ENCODE measurements at places on chromosomes 4 and X. TPM values are rescaled to one million over a fixed set of nuclear protein-coding genes. Genes with fewer than 3 reads are reported as not detected.

DNA sequence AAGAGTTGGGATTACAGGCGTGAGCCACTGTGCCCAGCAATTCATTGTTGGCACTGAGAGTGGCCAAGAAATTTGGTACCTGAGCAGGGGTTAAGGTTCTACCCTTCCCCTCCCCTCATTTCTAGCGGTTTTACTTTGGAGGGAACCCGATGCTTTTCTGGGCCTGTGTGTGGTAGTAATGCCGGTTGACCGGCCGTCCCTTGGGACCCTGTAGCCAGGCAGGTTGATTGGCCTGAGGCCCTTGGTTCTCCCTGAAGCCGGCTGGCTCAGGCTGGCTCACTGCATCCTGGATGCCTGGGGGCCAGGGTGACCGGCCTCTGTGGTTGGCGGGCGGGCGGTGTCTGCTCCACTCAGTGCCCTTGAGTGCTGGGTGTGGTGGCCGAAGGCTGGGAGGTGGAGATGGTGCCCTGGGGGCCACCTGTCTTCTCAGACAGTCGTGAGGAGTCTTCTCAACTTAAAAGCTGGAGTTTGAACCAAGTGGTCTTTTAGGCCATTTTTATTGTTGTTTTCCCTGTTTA is 45.6 kb downstream of the RGS12 start:
- DNase-seq: no peak

DNA sequence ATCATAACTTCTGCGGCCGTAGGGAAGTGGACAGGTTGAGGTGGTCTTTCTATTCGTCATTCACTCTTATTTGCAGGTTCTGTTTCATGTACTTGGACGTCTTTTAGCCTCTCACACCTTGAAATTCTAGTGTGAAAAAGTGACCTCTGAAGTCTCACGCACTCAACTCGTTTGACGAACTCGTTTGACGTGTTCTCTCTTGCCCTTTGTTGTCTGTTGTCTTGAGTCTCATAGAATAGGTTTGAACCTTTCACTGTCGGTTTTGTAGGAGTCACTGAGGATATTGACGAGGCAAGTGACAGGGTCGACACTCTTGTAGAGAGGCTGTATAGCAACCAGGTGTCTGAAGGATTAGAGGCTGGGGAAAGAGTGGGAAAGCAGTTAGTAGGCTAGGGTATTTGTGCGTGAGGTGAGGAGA is 1.1 kb upstream of the PGRMC2 start:
- DNase-seq: no peak

The PPEF2 gene
- total RNA-seq: 0.94 TPM

- no peak for DNase-seq
Measured at GRCh38 chrX:69197690-69198089, 32.4 kb upstream of the PJA1 start.

The ADGRG2 gene
- not detected for total RNA-seq

DNA sequence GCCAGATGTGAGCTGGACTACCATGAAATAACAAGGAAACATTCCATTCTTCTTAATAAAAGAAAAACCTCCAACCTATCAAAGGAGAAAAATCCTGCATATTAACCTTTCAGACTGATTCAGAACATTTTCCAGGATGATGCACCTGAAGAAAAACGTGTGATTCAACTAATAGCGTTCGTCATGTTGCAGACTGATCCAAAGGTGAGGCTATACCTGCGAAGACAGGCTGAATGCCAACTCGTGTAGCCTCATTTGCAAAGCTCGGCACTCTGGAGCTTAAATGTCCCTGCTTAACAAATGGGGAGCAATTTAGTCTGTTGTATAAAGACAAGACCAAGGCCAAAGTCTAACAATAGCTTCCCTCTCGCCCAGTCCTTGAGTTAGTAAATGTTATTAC is 172.0 kb upstream of the NOCT start:
- no peak for DNase-seq

DNA sequence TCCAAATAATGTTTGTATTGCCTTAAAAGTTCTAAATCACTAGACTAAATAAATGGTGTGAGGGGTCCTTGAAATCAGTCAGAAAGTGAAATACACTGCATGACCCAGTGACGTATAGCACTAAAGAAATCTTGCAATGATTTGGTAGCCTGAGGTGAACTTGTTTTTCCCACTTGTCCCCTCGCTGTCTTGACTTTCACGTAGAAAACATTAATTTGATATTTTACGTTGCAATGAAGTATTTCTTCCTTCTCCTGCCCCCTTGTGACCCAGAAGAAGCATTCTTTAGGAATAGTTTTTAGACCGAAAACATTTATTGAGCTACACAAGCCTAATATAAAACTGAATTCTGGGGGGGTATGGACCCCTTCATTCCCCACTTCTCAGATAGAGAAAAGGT is 3.7 kb downstream of the KLB start:
- no peak for DNase-seq

DNA sequence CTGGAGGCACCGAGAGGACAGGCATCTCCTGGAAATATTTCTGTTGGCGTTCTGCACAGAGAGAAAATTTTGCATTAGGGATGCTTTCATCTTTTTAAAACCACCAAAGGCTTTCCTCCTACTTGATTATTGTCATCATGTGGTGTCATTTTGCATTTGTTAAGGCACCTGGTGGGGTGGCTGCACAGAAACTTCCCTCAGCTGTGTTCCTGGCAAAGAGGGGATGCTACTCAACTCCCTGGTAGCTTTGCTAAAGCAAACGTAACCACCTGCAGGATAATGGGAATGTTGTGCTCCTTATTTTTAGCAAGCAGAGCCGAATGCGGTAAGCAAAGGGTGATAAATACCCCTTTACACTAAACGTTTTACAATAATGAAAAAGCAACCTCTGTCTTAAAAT is 229.8 kb downstream of the STIM2 start:
- DNase-seq: no peak

DNA sequence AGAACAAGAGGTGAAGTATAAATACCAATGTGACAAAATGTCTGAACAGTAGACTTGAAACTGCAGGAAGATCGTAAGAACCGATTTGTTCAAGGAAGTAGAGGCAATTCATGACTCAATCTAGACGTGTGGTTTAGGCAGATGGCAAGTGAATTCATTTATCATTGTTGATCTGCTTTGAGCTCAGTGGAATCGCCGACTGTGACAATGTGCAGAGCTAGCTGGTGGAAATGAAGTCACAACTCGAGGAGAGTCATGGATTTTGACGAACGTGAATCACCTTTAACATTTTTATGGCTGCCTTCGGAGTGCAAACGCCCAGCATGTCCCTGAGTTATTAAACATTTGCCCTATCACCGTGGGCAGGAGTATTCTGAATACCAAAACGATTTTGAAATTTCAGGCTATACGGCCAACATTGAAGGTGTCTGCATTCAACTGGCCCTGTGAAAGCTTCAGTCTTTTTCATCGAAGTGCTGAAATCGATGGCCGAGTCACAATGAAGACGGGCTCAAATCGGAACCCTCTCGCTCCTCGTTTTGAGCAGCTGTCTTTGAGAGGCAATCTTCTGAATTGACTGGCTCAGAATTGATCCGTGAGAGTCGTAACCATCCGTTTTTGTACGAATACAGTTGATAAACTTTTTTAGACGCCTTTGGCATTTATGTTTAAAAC is 689 bp upstream of the OGT start:
- DNase-seq: no peak
